Progenitor cell of endocrine pancreas (in vitro differentiated cells): ENCODE measurements at places on chromosomes 11 and 22. TPM values are rescaled to one million over a fixed set of nuclear protein-coding genes. Genes with fewer than 3 reads are reported as not detected.

Gene P2RY2
- total RNA-seq, result 0.55 and 0.96 TPM in 2 replicates

Gene HEPACAM
- total RNA-seq, result 0.07 and 0.13 TPM in 2 replicates

Gene OR56A4
- 0.07 and 0.13 TPM in 2 replicates for total RNA-seq

Gene ACTN3
- total RNA-seq, result 0.43 and 0.44 TPM in 2 replicates

Gene PHLDB1
- 106 and 110 TPM in 2 replicates for total RNA-seq

- no peaks in the 10 kb centered on the region for H3K27me3 ChIP-seq
- H3K27ac ChIP-seq, result no peak overlapping the region
- DNase-seq, result no peak
- no peak overlapping the region for H3K4me3 ChIP-seq
- peaks cover 8% of the 10 kb centered on the region for H3K4me1 ChIP-seq
- H3K36me3 ChIP-seq, result no peaks in the 10 kb centered on the region
Measured at GRCh38 chr22:41770715-41771468, 29.6 kb upstream of the CCDC134 start.

DNA sequence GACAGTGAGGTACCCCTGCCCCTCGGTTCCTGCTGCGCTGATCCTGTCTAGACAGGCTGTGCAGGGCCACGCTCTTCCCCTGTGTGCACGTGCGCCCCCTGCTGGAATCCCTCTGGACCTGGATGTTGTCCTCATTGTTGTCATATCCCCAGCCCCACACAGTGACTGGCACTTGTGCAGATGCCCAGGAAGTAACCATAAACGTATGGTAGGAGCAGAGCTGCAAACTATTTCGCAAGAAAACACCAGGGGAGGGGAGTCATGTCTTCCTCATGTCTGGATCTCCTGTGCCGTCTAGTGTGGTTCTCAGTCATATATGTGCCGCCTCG, 114.7 kb downstream of the CRYBB2 start:
- no peak overlapping the region for H3K27ac ChIP-seq
- H3K4me3 ChIP-seq, result no peak overlapping the region
- no peaks in the 10 kb centered on the region for H3K27me3 ChIP-seq
- DNase-seq, result peak; percentile 60

DNA sequence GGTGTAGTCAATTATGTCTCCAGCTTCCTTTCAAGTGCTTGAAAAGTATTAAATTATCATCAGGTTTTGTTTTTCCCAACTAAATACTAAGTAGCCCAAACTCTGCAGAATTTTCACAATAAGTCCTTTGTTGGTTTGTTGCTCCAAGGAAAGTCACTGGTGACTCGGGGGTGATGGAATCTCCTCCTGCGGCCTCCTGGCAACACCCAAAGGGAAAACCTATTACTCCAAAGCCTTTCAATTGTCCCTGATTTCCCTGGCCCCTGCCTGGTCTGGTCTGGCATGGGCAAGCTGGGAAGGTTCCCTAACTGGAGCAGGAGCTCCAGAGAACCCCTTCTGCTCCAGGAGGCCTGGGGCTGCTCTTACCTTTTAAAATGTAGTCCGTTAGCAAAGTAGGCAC, 47.9 kb downstream of the FEZ1 start:
- peaks cover 5% of the 10 kb centered on the region for H3K27me3 ChIP-seq
- no peak overlapping the region for H3K27ac ChIP-seq
- no peak for DNase-seq
- H3K4me3 ChIP-seq, result no peak overlapping the region
- no peaks in the 10 kb centered on the region for H3K36me3 ChIP-seq

GRCh38 chr11:117444256-117444655, 116.6 kb downstream of the CEP164 start:
- no peak overlapping the region for H3K4me3 ChIP-seq
- peaks cover 5% of the 10 kb centered on the region for H3K4me1 ChIP-seq
- no peak overlapping the region for H3K27ac ChIP-seq
- DNase-seq, result no peak
- H3K36me3 ChIP-seq, result no peaks in the 10 kb centered on the region

DNA sequence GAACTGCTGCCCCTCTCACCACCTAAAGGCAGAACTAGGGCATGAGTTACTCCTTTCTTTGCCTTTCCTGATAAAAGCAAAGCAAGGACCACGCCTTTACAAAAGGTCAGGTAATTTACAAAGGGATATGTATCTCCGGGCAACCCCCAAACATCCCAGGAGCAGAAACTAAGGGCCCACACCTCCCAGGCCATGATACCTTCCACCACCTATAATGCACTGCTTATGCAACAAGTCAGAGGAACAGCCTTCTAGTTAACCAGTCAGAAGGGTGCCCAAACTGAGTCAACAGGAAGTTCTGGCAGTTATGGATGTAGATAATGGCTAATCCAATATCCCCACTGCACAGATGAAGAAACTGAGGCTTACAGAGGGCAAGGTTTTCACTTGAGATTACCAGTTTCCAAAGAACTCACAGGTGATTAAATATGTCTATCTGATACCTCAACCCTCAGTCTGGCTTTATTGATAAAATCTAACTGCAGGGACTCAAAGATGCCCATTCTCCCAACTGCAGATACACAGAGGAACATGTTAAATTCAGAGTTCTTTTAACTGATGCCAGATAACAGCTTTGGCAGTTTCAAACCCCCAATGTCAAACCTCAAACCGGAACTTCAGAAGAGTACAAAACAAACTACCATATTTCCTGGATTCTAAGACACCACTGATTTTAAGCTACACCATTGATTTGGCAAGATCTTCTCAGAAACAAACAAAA, 16.8 kb upstream of the CASTOR1 start:
- no peak for DNase-seq
- H3K27ac ChIP-seq, result no peak overlapping the region

- H3K27me3 ChIP-seq, result no peaks in the 10 kb centered on the region
- H3K27ac ChIP-seq, result no peak overlapping the region
- H3K4me3 ChIP-seq, result no peak overlapping the region
- DNase-seq, result no peak
- H3K4me1 ChIP-seq, result peaks cover 4% of the 10 kb centered on the region
Measured at GRCh38 chr11:112382561-112382960, 121.9 kb upstream of the PLET1 start.

GRCh38 chr11:98090861-98091505, 929.8 kb upstream of the CNTN5 start:
- peaks cover 4% of the 10 kb centered on the region for H3K4me1 ChIP-seq
- no peaks in the 10 kb centered on the region for H3K27me3 ChIP-seq
- no peak for DNase-seq
- H3K36me3 ChIP-seq, result peaks cover 2% of the 10 kb centered on the region
- H3K4me3 ChIP-seq, result no peak overlapping the region
- peak overlapping the region; percentile 22 for H3K27ac ChIP-seq

- H3K4me3 ChIP-seq, result no peak overlapping the region
- no peak overlapping the region for H3K27ac ChIP-seq
Measured at GRCh38 chr11:9660886-9661285, 3.0 kb upstream of the SWAP70 start.

GRCh38 chr11:19869466-19869865, 156.8 kb downstream of the NAV2 start:
- H3K36me3 ChIP-seq, result peaks cover 1% of the 10 kb centered on the region
- no peak for DNase-seq
- no peaks in the 10 kb centered on the region for H3K27me3 ChIP-seq
- no peak overlapping the region for H3K27ac ChIP-seq
- peaks cover 7% of the 10 kb centered on the region for H3K4me1 ChIP-seq

DNA sequence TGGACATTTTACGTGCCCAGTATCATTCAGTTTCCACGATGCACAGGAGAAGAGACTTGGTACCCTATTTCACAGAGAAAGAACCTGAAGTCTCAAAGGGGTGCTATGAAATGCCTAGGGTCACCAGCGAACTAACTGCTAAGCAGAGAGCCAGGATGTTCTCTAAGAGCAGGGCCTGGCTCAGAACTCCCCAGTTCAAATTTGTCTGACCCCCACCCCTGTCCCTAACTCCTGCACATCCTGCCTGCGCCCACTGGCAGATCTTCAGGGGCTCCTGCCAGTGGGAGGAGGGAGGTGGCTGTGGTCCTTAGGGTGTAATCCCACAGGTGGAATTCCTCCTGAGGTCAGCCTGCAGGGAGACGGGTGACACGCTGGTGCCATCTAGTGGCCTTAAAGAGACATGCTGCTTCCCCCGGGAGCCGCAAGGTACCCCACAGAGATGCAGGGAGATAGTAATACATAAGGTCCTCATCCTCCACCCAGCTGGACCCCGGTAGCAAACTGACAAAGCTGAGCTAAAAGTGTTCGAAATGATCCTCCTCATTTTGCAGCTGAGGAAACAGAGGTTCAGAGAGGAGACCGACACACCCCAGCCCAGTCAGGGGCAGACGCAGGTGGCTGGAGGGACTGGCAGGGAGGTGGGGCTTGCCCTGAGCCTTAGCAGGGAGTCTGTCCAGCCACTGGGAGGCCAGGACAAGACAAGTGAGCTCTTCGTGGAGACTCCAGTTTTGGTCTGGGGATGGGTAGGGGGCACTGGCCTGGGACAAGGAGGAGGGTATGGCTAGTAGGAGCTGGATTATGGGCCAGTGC, 34.1 kb downstream of the MB start:
- no peaks in the 10 kb centered on the region for H3K36me3 ChIP-seq
- H3K4me1 ChIP-seq, result no peaks in the 10 kb centered on the region
- no peak overlapping the region for H3K27ac ChIP-seq

GRCh38 chr22:23767673-23768548, at the start of gene CHCHD10:
Gene CHCHD10, minus strand, starts transcription at chr22:23767972. Its CDS starts 98 bp downstream, at chr22:23767874.
- no peaks in the 10 kb centered on the region for H3K36me3 ChIP-seq
- peak within 1 kb of the TSS; percentile 89 for H3K27ac ChIP-seq
- no peaks in the 10 kb centered on the region for H3K27me3 ChIP-seq
- DNase-seq, result peak; percentile 80

DNA sequence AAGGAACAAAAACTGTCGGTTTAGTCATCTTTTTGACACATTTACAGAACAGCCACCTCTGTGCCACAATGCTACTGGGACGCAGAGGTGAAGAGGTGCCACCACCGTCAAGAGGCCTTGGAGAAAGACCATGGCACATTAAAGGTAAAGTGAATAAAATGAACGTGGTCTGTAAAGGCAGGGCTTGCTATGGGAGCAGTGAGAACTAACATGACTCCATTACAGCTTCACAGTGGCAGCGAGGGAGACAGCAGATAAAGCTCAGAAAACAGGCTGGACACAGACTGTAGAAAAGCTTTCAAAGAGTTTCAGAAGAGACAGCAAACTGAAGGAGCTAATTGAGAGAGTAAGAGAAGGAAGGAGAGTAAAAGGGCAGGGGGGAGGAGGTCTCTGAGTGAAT, 102.9 kb downstream of the GAB2 start:
- H3K4me1 ChIP-seq, result peaks cover 17% of the 10 kb centered on the region
- H3K36me3 ChIP-seq, result peaks cover 1% of the 10 kb centered on the region
- DNase-seq, result no peak
- peak overlapping the region; percentile 7 for H3K27ac ChIP-seq

DNA sequence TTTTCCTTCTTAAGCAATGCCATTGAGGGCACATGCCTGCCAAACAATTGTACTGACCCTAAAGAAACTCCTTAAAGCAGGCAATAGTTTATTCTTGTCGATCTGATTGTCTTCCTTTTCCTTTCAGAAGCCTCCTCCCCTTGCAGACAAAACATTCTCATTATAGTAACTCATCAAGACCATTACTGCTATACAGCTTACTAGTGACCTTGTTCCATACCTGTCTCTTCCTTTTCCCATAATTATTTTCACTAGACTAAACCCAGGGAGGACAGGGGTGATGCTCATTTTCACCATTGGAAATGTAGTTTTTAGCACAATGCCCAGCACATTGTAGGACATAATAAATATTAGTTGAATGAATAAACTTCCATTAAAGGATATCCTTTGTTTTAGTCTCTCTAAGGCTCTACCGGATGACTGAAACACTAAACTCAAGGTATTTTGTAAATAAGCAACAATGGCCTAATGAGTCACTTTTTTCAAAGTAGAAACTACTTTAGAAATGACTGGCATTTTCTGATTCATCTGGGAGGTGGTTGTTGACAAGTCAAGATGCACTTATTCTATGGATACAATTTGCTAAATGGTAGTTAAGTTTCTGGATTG, 9.3 kb upstream of the MSANTD4 start:
- H3K27me3 ChIP-seq, result no peaks in the 10 kb centered on the region
- DNase-seq, result no peak
- H3K4me1 ChIP-seq, result peaks cover 14% of the 10 kb centered on the region
- H3K36me3 ChIP-seq, result no peaks in the 10 kb centered on the region
- no peak overlapping the region for H3K27ac ChIP-seq

DNA sequence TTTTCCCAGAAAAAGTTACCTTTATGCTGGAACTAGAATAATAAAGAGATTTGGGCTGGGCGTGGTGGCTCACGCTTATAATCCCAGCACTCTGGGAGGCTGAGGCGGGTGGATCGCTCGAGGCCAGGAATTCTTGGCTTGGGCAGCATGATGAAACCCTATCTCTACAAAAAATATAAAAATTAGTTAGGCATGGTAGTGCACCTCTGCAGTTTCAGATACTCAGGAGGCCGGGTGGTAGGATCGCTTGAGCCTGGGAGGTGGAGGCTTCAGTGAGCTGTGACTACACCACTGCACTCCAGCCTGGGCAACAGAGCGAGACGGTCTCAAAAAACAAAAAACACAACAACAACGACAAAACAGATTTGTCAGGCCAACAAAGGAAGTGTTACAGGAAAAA, 119.3 kb upstream of the OR9Q1 start:
- H3K4me1 ChIP-seq, result peaks cover 5% of the 10 kb centered on the region
- H3K27me3 ChIP-seq, result no peaks in the 10 kb centered on the region
- H3K4me3 ChIP-seq, result no peak overlapping the region
- DNase-seq, result no peak

DNA sequence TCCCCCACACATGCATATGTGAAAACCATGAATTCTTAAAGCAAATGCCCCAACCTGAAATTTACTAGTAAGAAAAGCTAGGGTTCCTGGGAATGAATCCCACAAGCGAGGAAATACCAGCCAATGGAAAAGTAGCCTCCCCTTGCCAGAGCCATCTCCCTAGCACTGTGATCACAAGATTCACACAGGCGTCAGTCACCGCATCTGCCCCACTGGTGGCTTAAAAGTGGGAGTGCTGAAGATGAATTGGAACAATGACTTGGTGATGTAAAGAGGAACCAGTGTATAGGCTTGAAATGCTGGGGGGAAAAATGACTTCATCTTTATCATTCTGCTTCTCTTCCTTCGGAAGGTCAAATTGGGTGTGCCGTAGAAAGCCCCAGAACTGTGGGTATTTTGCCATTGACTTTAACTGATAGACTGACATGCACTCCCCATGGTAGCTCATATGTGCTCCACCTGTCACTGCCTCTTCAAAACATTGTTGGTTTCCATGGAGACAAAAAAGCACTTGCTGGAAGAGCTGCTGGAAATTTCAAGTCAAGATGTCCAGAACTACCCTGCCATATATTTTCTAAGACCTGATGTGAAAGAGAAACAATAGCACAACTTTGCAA, 19.2 kb upstream of the ASPHD2 start:
- no peaks in the 10 kb centered on the region for H3K36me3 ChIP-seq
- H3K27ac ChIP-seq, result no peak overlapping the region
- H3K4me3 ChIP-seq, result no peak overlapping the region
- DNase-seq, result no peak
- H3K27me3 ChIP-seq, result peaks cover 18% of the 10 kb centered on the region

DNA sequence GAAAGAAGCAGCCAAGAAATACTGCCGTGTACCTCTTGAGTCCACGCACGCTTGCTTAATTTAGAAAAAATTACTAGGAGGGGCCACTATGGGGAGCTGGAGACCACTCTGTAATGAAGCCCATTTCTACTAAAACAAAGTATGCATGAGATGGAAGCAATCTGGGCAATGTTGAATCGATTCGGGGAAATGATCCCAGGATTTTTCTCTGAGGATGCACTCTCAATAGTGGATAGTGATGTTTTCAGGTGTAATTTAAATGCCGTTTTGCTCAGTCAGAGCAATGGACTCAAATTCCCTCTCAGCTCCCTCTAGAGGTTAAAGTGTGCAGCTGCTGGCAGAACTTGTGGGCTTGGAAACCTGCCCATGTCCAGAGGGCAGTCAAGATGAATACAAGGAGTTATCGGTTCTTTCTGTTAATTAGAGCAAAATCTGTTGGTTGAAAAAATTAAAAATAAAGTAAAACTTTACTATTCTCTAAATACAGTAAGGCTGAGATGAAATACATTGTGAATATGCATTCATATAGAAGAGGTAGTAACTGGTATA, 64.1 kb downstream of the ME3 start:
- DNase-seq, result no peak
- H3K27ac ChIP-seq, result no peak overlapping the region
- peaks cover 13% of the 10 kb centered on the region for H3K4me1 ChIP-seq
- H3K36me3 ChIP-seq, result peaks cover 1% of the 10 kb centered on the region
